Activated CD4-positive, CD25-positive, alpha-beta regulatory T cell (primary cell): ENCODE measurements at places on chromosomes 6 and 20.

DNA sequence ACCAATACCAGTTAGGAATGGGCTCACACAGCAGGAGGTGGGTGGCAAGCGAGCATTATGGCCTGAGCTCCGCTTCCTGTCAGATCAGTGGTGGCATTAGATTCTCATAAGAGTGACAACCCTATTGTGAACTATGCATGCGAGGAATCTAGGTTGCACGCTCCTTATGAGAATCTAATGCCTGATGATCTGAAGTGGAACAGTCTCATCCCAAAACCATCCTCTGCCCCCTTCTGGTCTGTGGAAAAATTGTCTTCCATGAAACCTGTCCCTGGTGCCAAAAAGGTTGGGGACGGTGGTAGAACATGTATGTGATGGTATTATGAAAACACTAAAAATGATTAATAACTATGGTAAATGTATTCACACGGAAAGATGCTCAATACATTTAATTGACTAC lies 99.7 kb upstream of the HIVEP1 start:
- DNase-seq = no peak

DNA sequence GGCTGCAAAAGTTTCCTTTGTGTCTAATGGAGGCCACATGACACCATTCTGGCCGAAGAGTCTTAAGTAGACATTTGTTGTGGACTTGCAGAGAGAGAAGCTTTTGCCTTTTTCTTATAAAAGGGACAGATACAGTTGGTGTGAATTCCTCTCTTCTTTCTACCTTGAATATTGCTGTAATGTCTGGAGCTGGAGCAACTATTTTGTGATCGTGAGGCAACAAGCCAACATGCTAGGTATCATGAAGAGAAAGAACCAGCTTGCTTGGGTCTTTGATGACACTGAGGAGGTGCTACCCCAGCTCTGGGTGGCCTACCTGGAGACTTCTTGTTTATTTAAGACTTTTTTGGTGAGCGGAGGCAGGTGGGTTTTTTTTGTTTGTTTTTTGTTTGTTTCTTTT lies 16.3 kb upstream of the SYNJ2 start:
- DNase-seq = no peak

DNA sequence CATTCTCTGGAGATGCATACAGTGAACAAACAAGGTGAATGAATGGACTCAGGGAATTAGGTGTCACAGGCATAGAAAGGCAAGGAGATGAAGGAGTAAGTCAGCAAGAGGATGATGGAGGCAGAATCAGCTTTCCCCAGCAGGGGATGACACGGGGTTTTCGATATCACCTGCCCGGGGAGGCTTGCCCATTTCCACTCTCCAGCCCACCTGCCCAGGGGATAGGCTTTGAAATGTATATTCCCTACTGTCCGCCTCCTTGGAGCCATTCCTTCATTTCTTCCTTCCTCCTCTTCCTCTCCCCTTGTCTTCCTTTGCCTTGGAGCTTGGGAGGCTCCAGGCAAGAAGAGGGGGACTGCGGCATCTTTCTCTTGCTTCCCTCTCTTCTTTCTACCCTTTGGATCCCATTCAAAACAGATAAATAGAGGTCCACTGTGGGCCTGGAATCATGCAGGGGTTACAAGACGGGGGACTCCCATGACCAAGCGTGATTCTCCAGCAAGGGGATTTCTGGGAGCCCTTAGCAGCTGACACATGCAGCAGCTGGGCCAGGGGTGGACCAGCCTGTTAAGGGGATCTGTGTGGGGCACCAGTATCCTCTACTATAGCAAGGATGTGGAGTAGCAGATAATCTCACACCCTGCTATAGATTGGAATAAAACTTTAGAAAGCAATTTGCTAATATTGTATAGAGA lies 23.5 kb upstream of the RNF24 start:
- no peak for DNase-seq

- DNase-seq = no peak
Measured at GRCh38 chr20:39358052-39358451, 395.9 kb downstream of the DHX35 start.

GRCh38 chr6:160454303-160454702 lies 106.1 kb downstream of the SLC22A3 start:
- DNase-seq = no peak

DNA sequence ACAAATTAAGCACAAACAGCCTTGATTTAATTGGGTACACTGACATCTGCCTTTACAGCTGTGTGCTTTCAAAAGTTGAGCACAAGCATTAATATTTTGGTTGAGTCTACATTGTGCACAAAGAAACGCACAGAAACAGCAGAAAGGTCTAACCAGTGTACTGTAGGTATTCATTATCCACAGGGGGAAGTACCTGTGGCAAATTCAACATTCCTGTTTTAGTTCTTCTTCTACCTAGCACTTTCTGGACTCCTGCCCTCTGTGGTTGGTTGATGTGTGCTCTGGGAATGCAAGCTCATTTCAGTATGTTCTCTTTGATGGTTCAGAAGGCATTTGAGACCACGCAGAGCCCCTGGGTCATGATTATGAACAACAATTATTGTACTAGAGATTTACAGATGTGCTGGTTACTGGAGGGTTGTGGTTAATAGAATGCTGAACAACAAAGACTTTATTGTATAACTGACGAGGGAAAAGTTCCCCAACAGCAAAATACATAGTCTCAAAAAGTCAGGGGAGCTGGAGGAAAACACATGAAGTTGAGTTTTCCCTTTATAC lies 26.6 kb upstream of the DAAM2 start:
- DNase-seq = no peak
